ENCODE measurements at places on chromosomes 7 and 10. TPM values are rescaled to one million over a fixed set of nuclear protein-coding genes. Genes with fewer than 3 reads are reported as not detected.

GRCh38 chr7:137838706-137839315 is 8.0 kb downstream of the DGKI start:
- no peak for DNase-seq

DNA sequence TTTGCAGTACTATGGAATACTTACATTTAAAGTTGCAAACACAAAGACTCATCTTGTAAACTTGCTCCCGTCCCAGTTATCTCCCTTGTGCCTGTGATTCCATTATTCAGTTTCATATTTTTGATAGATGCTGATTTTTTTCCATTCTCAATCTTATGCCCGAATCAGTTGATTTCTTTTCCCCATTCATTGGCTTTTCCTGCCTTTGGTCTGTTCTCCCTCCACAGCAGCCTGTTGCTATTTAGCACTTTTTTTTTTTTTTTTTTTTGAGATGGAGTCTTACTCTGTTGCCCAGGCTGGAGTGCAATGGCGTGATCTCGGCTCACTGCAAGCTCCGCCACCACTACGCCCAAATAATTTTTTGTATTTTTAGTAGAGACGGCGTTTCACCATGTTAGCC is 78.0 kb downstream of the ABCC2 start:
- DNase-seq, result no peak

- DNase-seq, result no peak
Observed at GRCh38 chr7:74023092-74023536, 4.9 kb upstream of the ELN start.

- DNase-seq, result peak; percentile 80
Observed at GRCh38 chr10:62048919-62049623, 147.6 kb downstream of the ARID5B start.

DNA sequence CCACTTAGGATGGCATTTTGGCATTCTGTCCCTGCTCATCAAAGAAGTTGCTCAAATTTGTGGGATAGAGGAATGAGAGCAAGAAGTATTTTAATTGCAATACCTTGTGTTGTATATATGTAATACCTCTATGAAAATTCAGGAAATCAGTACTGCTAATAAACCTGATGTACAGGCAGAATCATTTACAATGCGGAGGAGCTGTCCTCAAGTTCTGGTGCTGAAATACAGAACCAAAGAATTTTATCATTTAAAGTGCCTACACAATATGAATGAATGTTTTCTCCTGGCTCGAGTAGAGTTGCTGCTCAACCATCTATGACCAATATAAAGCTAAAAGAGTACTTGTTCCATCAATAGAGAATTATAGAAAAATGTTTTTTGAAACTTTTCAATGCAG is 305.8 kb downstream of the PLXNA4 start:
- DNase-seq, result no peak

DNA sequence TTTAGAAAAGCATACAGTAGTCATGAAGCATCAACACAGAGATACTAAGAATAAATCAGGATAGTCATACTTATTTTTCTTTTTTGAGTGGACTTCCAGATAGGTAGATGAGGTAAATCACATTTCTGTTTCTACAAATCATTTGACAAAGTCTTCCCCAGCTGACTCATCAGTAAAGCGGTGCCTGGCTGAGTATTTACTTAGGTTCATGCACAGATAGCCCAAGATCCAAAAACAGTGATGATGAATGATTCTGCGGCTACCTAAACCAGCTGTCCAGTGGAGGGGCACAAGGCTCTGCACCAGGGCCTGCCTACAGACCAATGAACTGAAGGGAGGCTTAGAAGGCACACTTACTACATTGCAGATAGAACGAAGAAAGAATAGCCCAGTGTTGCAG is 113.1 kb downstream of the PARP12 start:
- no peak for DNase-seq

DNA sequence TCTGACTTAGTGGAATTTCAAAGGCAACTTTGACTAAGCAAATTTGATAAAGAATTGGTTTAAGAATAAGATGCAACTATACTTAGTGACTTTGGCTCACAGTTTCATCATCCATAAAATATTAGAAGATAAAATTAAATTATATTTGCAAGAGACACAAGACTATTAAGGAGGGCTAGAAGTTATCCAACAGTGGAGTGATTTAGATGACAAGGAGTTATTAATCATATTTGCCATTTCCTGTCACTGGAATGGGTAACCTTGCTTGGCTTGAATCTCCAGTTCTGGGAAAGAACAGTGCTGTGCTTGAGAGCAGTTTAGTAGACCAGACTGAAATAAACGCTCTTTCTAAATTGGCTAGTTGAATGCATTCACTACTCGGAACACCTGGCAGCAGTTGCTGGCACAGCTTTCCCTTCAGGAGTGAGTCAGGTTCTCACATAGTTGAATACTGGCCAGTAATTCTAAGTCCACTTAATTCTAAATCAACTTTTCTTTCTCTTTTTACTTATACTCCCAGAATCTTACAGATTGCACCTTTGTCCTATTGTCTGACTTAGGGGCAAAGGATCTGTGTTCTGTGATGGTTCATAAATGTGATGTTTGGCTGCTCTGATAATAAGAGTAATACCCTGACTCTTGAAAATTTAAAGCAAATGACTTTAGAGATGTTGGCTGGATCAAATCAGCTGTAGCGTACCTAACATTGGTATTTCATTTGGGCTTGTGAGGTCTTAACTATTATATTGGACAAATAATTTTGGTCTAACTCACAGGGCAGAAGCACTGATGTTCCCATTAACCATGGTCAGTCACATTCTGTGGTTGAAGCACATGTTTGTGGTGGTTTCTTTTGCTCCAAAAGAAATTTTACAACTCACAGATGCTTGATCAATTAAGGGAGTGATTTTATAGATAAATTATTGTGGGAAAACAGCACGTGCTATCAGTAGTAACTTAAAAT is 16.6 kb downstream of the STMP1 start:
- no peak for DNase-seq

- DNase-seq, result no peak
Observed at GRCh38 chr10:51629934-51630639, 69.3 kb downstream of the CSTF2T start.

DNA sequence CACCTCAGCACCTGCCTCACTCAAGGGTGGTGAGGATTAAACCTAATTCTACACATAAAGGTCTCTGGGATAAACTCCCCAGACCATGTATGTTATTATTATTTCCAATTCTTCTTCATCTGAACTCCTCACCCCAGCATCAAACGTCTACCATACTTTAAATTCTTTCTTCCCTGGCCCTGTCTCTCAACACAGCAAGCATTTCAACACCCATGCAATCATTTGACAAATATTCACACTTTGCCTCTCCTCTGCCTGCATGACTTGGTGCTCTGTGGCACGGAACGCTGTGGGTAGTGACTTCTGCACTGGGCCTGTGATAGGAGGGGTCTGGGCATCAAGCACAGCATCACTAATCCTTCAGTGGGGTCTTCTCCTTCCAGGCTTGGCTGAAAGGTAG is 490.8 kb downstream of the TNS3 start:
- no peak for DNase-seq

DNA sequence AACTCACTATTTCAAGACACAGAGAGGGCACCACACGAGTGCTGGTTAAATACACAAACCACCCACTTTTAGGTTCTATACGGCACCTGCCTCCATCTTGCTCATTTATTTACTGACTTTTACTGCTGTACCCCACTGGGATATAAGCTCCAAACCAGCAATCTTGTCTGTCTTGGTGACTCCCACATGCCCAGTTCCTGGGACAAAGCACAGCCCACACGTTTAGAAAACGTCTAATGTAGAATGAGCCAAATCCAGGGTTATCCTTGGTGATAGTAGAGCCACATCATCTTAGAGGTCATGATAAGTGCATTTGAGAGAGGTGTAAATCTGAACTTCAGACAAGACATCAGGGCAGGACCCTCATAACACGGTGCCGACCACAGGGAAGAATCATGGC is 73.5 kb downstream of the NUDCD3 start:
- no peak for DNase-seq

The IGF2BP3 gene
- total RNA-seq, result 0.82 TPM

- no peak for DNase-seq
Observed at GRCh38 chr10:76558586-76558985, 1079.0 kb downstream of the KCNMA1 start.

- DNase-seq, result no peak
Observed at GRCh38 chr10:9910446-9910845, 1107.2 kb upstream of the CELF2 start.

GRCh38 chr10:112970021-112970420 is 20.0 kb downstream of the TCF7L2 start:
- DNase-seq, result no peak

DNA sequence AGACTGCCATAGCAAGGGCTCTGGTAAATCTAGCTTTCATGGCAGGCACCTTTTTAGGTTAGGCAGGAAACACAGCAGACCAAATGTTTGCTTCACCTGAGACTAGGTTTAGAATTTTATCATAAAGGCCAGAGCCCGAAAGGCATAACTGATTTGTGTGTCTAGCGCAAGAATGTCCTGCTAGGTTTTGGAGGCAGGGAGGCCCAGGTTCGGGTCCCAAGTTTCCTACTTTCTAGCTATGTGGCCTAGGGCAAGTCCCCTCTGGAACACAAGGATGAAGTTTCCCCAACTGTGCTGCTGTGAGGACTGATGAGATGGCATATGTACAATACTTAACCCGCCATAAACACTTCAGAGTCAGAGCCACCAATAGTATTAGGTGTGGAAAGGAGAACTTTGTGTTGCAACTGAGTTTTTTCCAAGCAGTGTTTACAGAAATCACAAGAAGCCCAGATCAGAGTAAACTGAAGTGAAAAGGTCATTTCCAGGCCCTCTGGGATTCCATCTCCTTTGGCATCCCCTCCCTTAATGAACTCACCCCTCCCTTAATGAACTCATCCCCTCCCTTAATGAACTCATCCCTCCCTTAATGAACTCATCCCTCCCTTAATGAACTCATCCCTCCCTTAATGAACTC is 244.9 kb downstream of the SKAP2 start:
- DNase-seq, result no peak

GRCh38 chr10:46255801-46256747 is 30.7 kb upstream of the ANTXRL start:
- no peak for DNase-seq

DNA sequence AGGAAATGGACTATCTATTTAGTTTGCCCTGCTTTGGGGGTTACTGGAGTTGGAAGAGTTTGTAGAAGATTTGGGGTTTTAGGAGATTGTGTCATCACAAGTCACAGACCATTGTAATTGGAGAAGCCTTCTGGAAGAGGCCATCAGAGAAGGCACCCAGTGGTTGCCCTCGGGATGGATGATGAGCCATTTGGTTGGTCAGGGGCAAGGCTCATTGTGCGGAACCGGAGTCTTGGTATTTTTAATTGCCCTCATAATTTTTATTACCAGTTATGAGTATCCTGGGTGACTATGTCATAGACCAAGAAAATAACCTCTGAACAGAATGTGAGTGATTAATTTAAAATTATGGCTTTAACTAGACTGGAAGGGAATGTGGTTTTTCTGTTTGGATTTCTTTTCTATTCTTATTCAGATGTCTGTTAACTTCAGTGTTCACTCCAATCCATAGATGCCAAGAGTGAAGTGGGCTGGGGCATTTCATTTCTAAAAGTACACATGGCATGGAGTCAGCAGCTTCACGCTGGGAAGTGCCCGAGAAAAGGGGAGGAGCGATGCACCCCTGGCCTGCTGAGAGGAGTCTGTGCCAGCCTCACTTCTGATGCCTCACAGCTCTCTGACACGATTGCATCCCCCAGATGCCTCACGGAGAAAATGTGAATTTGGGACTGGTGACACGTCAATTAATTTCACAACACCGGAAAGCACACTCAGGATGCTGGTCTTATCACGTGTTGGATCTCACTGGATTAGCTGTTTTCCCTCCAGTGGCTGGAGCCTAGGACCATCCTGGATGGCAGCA is 225.6 kb upstream of the IGFBP3 start:
- DNase-seq, result no peak

The RPA3 gene
- 17.9 TPM for total RNA-seq

GRCh38 chr10:61937631-61938351 is 36.3 kb downstream of the ARID5B start:
- no peak for DNase-seq

The PUS7 gene
- total RNA-seq, result 12.6 TPM

- no peak for DNase-seq
Observed at GRCh38 chr7:121547544-121548092, 151.5 kb upstream of the FAM3C start.

- no peak for DNase-seq
Observed at GRCh38 chr10:34759161-34759836, 55.8 kb downstream of the PARD3 start.

The NXPH1 gene
- total RNA-seq, result not detected

GRCh38 chr10:69327463-69328379 is 49.4 kb downstream of the HK1 start:
- no peak for DNase-seq

- DNase-seq, result no peak
Observed at GRCh38 chr7:32879460-32879859, 12.1 kb downstream of the KBTBD2 start.

DNA sequence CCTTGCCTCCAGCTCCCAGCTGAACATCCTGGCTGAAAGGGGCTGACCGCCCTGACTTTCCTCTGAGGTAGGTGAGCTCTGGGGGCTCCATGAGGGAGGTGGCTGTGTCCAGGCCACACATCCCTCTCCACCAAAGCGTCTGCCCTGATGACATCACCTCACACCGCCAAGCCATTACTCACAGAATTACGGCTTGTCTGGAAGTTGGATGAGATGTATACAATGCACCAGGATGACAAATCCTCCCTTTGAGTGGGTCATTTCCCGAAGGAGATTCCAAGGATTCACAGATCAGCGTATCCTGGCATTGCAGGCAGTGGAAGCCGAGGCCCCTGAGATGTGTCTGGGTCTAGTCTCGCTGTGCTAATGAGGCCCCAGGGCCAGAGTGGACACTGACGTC is 15.1 kb upstream of the RET start:
- DNase-seq, result no peak

The PDE6C gene
- not detected for total RNA-seq

The ACSM6 gene
- not detected for total RNA-seq

DNA sequence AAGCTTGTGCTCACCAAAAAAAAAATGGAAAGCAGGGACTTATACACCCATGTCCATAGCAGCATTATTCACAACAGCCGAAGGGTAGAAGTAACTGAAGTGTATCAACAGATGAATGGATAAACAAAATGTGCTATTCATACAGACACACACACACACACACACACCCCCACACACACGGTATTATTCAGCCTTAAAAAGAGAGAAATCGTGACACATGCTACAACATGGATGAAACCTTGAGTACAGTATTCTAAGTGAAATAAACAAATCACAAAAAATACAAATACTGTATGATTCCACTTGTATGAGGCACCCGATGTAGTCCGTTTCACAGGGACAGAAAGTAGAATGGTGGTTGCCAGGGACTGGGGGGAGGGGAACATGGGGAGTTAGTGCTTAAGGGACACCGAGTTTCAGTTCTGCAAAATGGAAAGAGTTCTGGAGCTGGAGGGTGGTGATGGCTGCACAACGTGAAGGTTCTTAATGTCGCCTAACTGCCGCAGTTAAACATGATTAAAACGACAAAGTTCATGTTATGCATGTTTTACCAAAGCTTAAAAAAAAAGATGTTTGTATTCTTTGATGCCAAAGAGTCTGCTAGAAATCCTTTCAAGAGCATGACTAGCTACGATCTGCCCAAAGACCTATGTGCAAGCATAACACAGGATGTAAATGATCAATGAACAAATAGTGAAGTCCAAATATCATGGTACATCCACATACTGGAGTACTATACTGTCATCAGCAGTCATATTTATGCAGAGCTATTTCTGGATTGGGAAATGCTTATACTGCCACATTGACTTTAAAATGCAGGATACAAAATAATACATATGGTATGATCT is 7.2 kb downstream of the TNS3 start:
- no peak for DNase-seq

- DNase-seq, result no peak
Observed at GRCh38 chr10:131905267-131905571, 4.4 kb downstream of the PPP2R2D start.

GRCh38 chr7:73560109-73560835 is 2.8 kb upstream of the BCL7B start:
- no peak for DNase-seq

All from omental fat pad (tissue), 4 donors.